ENCODE measurements at places on chromosomes 5 and 9.

- DNase-seq: no peak
Measured at GRCh38 chr9:14236591-14236990, 77.3 kb downstream of the NFIB start.

GRCh38 chr5:132427281-132428146 lies 58.0 kb downstream of the SLC22A5 start:
- no peak for DNase-seq

DNA sequence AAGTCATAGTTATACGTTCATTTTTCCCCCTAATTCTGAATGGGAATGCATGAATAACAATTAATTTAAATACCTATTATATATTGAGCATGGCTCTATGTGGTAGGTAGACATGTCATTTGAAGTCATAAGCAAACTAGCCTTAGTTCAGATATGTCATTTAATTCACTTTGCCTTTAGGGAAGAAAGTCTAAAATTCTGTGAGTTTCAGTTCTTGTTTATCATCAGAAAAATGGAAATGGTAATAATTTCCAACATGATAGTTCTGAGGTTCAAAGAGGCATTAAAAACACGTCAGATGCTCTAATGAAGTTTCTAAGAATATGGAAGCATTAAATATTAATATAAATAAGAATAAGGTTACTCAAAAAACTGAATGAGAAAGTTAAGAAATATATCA lies 13.1 kb upstream of the ANXA1 start:
- no peak for DNase-seq

GRCh38 chr9:78280982-78281668 lies 15.8 kb upstream of the PSAT1 start:
- DNase-seq: peak; percentile 94

DNA sequence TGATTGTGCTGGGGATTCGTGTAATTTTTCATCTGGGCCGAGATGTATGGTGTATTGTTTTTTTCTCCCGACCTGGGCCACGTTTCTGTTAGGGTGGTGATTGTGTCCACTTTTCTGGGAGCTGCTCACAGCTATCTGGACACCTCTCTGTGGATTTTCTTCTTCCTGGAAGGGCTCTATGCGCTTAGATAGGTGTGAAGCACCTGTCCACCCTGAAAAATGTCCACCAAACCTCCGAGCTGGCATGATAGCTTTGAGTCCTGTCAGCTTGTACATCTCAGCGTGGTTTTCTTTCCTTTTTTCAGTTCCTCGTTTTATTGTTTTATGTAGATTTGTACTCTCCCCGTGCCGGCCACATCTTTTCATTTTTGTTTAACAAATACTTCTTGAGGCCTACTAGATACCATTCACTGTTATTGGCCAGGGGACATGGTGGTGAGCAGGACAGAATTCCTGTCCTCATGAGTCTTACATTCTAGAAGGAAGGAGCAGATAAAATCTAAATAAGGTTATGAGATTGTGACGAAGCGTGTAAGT lies 1.1 kb downstream of the UGCG start:
- DNase-seq: no peak

DNA sequence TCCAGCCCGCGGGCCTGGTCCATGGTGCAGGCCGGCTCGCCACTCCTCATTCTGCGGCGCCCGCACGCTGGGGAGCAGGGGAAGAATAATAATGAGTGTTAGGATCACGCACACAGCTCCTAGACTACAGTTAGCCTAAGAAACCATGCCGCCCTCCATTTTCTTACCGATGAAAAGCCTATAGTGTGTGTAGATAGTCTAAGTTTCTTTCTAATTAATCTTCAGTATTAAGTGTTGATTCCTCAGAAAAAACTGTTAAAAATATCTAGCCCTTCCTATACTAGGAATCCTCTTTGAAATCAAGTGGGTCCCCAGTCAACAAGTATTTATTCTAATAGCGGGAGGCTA lies 9.3 kb downstream of the ZBED3 start:
- DNase-seq: no peak
